Mesenchymal stem cell (in vitro differentiated cells and primary cell): ENCODE measurements at places on chromosomes 5 and 9.
A peak's percentile ranks its signal among the peaks of the same experiment; 100 is the strongest.

GRCh38 chr9:128215491-128216409 lies 12.6 kb downstream of the DNM1 start:
- peak; percentile 76 for DNase-seq

DNA sequence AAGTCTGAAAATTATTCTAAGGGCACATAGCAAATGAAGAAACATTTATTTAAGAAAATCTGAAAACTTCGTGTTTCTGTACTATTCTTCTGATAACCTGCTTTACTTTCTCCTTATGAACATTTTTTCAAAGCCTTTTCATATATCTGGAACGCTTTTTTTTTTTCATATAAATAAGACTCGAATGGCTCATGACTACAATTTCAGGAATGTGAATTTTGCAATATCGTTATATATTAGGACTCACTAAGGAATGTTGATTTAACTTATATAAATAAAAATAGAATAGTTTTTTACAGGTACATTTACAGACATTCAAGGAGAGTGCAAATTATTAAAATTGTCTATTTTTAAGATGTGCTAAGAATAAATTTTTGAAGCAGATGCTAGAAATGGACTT lies 42.9 kb downstream of the GPBP1 start:
- peak; percentile 51 for DNase-seq

GRCh38 chr5:2269656-2270055 lies 386.9 kb upstream of the IRX4 start:
- DNase-seq, result no peak

DNA sequence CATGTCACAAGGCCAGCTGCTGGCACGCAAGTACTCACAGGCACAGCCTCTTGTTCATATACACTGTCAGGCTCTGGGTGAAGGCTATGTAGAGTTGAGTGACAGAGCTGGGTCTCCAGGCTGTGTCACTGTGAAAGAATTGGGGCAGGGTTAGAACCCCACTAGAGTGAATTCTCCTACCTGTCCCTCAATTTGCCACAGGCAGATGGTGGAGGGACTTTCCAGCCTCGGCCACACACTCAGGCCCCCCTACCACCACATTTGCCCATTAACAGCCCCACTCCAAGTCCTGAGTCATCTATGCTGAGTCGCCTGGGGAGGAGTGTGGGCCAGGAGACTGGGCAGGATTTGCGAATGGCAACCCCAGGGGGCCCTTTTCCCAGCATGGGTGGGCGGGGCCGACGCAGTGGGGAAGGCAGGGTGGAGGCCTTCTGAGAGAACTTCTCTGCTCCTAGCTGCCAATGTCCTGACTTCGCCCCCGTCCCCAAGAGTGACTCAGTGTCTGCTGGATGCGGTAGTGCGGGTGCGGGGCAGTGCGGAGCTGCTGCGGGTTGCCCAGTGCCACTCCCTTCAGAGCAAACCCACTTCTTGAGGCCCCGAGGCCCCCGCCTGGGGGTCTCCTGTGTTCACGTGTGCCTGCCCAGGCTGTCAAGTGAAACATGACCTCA lies 50.3 kb upstream of the PSD2 start:
- DNase-seq, result peak; percentile 89

GRCh38 chr5:68373050-68373449 lies 157.5 kb downstream of the PIK3R1 start:
- DNase-seq, result no peak

DNA sequence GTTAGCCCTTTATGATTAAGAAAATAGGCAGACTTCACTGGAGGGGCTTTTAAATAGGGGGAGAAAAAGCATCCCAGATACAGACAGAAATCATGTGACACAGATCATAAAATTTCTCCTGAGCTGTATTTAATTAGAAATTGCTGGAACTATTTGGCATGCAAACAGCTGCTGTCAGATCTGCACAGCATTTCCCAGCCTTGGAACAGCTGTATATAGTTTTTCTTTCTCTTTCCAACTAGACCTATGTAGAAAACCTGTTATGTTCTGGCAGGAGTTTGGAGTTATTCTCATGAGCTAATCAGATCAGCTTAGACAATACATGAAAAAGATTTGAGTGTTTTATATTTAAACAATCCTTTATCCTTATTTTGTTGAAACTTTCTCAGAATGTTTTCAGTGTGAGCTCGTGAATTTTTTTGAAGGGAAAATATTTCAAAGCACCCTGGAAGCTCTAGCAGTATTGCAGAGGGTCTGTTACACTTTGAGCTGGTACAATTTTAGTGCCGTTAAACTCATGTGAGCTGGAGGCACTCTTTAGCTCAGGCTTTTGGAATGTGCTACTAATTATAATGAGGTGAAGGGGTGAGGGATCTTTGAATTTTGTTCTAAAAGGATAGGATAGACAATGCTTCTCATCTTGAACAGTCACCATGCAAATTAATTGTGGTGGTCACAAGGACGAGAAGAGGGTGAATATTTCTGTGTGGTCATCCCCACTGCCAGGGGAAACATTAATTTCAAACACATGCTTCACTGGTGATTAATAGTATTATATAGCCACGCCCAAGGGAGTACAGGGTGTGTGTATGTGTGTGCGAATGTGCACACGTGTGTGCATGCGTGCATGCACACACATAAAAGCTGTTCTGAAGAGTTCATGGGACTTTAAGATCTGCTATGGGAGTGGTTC lies 239.4 kb upstream of the FBXL7 start:
- no peak for DNase-seq

- DNase-seq, result peak; percentile 61
Measured at GRCh38 chr5:78005021-78005785, 229.1 kb upstream of the TBCA start.

GRCh38 chr5:116308391-116308790 lies 223.6 kb downstream of the COMMD10 start:
- DNase-seq, result no peak

GRCh38 chr9:109002141-109002540 lies 11.2 kb downstream of the CTNNAL1 start:
- no peak for DNase-seq

DNA sequence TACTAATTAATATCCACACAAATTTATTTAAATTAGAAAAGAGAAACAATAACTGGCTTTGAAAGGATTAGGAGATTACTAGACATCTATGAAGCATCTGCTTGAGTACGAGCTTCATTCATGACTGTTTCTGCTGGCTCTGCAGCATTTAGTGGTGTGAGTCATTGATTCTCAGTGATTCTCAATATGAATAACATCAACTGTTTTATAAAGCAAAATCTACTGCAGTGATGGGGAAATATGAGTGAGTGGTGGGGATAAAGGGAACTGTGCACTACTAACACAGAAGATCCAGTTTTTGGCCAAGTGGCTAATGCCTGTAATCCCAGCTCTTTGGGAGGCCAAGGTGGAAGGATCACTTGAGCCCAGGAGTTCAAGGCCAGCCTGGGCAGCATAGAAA lies 8.4 kb downstream of the FNBP1 start:
- peak; percentile 78 for DNase-seq

DNA sequence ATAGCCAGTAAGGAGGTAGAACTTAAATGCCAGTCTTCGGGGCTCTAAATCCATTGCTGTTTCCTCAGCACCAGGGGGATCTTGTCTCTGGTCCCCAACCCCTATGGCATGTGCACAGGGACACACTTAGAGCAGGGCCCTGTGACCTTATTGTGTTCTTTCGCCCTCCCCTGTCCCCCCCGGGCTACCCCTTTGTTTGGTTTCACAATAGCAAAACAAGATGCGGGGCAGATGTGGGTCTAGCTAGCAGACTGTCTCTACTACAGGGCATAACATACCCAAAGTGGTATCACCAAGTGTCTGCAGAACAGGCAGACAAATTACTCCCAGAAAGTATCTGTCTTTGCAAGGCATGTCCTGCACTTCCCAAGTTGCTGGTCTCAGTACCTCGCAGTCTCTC lies 2.1 kb downstream of the FBLL1 start:
- DNase-seq, result no peak

GRCh38 chr5:116518423-116518822 lies 56.2 kb downstream of the SEMA6A start:
- DNase-seq, result no peak

DNA sequence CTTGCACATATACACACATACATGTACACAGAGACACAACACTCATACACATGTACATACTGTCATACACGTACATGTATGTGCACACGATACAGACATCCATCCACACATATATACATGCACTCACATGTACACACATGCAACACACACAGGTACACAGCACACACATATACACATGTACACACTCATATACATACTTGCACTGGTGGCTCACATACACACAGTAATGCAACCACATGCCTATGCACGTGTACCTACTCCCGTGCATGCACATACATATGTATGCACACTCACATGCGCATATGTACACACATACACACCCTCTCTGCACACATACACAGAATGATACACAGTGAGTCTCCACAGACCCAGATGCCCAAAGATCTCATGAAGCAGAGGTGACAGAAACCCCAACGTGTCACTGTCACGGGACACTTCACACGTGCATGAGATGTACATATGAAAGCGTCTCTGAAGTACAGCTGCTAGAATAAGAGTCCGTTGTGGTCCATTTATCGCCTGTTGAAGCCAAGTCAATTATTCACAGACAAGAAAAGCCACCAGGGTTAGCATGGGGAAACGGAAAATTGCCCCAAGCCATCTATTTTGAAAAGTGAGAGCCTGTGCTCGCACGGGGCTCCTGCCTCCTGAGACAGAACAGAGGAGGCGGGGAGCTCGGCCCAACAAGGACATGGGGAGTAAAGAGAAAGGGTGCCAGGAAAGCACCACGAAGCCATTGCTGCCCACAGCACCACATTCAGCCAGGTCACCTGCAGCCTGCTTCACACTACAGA lies 24.9 kb downstream of the LPCAT1 start:
- DNase-seq, result no peak

DNA sequence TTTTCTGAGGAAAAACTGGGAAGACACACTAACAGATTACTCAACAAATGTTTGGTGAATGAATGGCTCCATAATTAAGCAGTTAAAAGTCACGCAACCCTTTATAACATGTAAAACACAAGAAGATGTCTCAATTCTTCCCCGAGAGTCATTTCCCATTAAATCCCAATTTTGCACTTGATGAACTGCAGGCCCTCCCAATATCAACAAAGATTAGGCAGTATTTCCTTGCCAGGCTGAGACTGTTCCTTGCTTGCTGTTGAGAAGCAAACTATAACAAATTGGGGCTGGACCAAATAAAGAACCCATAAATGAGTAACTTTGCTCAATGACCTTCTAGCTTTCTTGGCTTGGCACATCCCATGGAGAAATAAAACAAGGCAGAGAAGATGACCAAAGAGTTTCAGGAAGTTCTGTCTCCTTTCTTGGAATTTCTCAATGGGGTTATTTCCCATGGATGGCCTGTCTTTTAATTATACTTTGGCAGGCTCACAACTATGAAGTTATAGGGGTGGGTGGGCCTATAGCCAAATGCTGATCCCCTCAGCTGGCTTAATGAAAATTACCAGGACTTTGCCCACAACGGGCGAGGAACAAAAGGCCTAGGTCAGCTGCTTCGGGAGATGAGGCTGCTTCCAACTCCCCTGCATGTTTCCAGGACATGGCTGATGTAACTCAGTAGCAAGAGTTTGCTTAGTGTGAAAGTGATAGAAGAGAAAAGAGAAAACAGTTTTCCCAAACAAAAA lies 243.1 kb upstream of the RFX3 start:
- peak; percentile 90 for DNase-seq

DNA sequence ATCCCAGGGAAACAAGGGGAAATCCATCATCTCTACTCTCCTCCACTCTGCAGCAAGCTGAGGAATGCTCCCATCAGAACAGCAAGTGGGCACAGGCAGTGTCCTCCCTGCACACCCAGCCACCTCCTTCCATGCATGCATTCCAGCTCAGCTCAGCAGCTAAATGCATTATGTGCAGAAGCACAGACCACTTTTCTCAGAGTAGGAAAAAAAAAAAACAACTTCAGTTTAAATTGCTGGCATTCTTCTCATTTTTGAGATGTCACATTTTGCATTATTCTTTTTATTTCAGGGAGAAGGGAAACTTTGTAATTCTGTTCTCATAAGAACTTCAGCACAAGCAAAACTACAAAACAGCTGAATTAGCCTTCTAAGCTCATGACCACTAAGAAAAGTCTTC lies 312.2 kb downstream of the SEMA5A start:
- peak; percentile 17 for DNase-seq

GRCh38 chr5:171371326-171371725 lies 16.3 kb upstream of the NPM1 start:
- no peak for DNase-seq

GRCh38 chr9:13646500-13647021 lies 367.1 kb upstream of the MPDZ start:
- DNase-seq, result no peak

- DNase-seq, result peak; percentile 40
Measured at GRCh38 chr5:65364907-65365306, 116.8 kb downstream of the ADAMTS6 start.

GRCh38 chr9:92183449-92183848 lies 68.2 kb upstream of the SPTLC1 start:
- no peak for DNase-seq

- no peak for DNase-seq
Measured at GRCh38 chr5:40260361-40260760, 419.4 kb upstream of the PTGER4 start.

- peak; percentile 73 for DNase-seq
Measured at GRCh38 chr9:37925786-37926736, 22.1 kb upstream of the SLC25A51 start.
